ENCODE measurements at places on chromosomes 7 and 10.

DNA sequence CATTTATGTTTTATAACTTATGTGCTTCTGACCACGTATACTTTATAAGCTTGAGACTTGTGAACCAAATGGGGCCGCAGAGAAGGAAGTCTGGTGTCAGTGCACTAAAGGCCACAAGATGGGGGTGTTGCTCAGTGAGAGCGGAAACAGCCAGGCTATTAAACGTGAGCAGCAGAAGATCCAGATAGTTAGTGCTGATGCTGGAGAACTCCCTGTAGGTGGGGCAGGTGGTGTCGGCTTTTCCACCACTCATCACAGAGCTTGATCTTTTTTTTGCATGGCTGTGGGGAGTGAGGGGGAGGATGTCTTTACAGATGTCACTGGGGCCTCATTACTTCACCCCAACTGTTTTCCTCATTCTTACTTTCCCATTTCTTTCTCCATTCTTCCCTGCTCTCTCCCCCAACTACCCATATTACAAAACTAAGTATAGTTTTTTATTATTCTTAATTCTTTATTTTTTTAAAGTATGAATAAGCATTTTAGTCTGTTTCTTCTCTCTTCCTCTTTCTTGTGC, 34.7 kb downstream of the ACADSB start:
- peak; percentile 55 for DNase-seq

DNA sequence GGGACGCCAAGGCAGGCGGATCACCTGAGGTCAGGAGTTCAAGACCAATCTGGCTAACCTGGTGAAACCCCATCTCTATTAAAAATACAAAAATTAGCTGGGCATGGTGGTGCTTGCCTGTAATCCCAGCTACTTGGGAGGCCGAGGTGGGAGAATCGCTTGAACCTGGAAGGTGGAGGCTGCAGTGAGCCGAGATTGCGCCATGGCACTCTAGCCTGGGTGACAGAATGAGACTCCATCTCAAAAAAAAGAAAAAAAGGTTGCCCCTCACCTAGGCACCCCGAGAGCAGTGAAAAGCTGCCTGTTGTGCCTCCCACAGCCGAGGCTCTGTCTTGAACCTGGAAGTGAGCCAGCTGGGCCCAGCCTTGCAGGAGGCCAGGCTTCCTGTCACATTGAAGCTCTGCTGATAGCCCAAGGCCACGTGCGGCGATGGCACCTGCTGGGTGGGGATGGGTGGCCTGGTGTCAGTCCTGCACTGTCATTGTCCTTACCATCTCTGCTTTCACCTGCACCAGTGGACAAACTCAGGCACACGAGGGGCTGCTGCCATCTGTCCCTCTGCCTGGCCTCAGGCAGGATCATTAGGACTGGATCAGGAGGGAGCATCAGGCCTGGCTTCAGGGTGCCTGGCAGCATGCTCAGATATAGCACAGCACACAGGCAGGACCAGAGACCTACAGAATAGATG, 37.8 kb downstream of the DNAJB12 start:
- no peak for DNase-seq

- DNase-seq, result no peak
Measured at GRCh38 chr10:124995605-124996004, 53.7 kb downstream of the ZRANB1 start.

GRCh38 chr7:52712938-52713337, 322.5 kb upstream of the POM121L12 start:
- no peak for DNase-seq

DNA sequence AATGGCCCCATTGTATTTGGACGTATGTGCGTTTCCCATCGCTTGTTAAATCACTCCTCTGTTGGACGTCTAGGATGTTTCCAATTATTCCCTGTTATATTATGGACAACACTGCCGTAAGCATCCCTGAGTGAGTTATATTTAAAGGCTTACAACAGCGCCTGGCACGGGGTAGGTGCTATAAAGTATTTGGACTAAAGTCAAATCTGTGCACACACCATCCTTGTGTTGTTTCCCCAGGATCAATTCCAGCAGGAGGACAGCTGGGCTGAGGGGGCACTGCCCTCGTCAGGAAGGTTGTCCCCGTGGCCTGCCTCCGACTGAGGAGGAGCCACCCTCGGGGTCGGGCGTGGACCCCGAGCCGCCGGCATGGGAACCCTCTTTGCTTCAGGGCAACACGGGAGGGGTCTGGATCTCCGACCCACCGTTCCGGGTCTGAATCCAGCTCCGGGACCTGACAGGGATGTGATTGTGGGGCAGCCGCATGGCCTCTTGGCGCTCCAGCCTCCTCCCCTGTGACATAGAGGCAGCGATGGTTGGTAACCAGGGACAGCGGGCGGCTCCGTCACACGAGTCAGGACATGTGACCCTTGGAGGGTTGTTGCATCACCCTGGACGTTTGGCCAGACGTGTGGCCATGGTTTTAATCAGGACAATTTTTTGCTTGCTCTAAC, 1.5 kb upstream of the JAKMIP3 start:
- no peak for DNase-seq

- DNase-seq, result no peak
Measured at GRCh38 chr10:102919246-102919959, 1.3 kb downstream of the CNNM2 start.

DNA sequence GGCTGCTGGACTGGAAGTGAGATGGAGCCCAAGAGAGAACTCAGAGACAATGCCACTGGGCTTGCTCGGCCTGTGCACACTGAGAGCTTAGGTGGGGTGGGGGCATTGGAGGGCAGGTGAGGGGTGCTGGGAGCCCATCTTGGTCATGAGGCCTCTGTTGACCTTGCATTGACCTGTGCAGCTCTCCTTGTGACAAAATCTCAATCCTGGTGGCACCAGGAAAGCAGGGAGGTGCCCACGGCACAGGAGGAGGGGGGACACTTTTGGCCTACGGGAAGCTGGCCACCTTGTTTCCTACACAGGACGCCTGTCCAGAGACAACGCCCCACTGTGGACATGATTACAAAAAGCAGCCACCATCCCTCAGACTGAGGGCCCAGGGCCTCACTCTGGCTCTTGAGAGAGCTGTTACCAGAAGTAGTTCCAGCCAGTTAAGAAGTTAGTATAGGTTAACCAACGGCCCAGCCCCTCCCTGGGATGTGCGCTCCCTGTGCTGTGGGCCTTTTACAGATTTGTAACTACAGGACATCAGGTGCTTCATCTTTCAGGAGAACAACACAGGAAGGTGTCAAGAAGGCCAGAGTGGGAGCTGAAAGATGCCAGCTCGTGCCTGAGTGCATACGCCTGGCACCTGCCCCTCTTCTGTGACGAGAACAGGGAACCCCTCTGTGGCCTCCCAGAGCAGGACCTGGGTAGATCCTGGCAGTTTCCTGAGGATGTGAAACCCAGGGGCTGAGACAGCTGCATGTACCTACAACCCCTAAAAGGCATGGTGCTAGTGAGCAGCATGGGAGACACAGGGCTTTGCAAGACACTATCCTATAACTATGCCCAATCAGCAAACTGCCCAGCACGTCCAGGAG, 10.3 kb downstream of the PKD1L1 start:
- no peak for DNase-seq

GRCh38 chr7:21544303-21544656, 1.4 kb downstream of the DNAH11 start:
- DNase-seq, result no peak

DNA sequence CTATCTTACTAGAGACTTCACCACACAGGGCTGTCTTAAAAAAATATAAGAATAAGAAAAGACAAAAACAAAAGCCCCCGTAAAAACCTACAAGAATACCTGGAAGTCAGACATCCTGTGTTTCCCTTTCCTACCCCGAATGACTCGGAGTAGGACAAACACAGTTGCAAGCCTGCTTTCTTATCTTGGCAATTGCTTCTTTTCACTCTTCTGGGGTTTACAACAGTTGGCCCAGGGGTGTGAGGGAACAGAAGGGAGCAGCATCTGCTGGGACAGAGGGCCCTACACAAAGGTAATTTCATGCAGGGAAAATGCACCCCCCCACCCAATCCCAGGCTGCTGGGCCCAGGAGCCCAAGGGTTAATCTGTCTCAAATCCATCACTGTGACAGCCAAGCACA, 220.6 kb downstream of the ARHGAP12 start:
- DNase-seq, result no peak

GRCh38 chr10:118735294-118735693, 19.5 kb downstream of the CACUL1 start:
- no peak for DNase-seq

DNA sequence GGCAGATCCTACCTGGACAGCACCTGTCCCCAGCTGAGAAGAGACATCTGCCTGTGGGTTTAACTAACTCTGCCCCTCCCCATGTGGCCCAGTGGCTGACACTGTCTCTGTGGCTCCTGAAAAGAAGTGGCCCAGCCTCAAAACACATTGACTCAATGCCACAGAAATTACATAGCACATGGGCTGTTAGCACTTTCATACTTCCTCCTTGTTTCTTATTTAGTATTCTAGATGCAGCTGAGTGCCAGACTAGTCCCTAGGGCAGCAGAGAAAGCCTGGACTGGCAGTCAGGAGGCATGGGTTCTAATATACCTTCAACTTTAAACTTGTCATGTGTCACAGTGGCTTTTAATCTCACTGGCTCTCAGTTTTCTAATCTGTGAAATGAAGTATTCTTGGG, 171.0 kb downstream of the TRIL start:
- DNase-seq, result no peak

- no peak for DNase-seq
Measured at GRCh38 chr10:110426294-110427181, 71.2 kb upstream of the DUSP5 start.

- no peak for DNase-seq
Measured at GRCh38 chr7:42210779-42211178, 26.2 kb downstream of the GLI3 start.

DNA sequence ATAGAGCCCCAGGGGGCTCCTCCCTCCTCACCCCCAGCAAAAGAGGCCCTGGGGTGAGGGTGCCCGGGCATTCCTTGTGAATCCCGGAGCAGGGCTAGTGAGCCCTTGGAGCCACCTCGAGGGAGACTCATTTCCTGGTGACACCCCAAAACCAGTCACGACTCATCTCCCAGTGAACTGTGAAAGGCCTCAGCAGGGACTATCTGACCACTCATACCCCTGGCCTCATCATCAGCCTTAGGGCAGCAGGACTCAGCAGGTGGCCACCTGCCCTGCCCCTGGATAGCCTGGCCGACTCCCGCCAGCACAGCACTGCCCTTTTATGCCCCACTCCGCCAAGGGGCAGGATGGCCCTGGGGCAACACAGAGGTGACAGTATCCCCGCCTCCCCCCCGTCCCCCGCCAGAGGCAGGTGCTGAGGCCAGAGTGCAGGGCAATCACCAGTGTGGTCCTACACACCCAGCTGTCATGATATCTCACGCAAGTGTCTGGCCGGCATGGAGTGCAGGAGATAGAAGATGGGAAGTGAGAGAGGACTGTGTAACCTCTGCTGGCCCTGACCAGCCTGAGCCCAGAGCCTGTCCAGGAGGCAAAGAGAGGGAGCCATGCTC, 3.2 kb downstream of the SNCG start:
- no peak for DNase-seq

- peak; percentile 21 for DNase-seq
Measured at GRCh38 chr7:39733881-39734632, 110.7 kb downstream of the RALA start.

GRCh38 chr10:31034098-31034909, 2.6 kb upstream of the ZNF438 start:
- DNase-seq, result no peak

- DNase-seq, result no peak
Measured at GRCh38 chr7:158236400-158236799, 351.2 kb downstream of the PTPRN2 start.

- DNase-seq, result no peak
Measured at GRCh38 chr10:10782603-10783002, 235.1 kb upstream of the CELF2 start.

DNA sequence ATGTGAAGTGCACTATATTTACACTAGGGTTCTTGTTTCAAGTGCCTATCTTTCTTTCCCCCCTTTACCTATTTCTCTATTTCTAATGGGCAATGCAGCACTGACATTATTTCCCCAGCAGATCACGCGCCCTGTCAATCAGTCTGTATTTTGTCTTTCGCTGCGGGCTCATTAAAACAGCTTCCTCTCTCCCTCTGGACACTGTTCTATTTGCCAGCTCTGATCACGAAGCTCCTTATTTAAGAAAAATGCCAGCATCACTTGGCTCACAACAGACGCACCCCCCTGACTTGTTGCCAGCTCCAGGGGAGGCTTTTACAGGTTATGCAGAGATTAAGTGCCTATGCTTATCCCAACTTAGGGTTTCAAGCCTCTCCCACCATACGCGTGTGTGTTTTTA, 78.5 kb downstream of the EBF3 start:
- no peak for DNase-seq

DNA sequence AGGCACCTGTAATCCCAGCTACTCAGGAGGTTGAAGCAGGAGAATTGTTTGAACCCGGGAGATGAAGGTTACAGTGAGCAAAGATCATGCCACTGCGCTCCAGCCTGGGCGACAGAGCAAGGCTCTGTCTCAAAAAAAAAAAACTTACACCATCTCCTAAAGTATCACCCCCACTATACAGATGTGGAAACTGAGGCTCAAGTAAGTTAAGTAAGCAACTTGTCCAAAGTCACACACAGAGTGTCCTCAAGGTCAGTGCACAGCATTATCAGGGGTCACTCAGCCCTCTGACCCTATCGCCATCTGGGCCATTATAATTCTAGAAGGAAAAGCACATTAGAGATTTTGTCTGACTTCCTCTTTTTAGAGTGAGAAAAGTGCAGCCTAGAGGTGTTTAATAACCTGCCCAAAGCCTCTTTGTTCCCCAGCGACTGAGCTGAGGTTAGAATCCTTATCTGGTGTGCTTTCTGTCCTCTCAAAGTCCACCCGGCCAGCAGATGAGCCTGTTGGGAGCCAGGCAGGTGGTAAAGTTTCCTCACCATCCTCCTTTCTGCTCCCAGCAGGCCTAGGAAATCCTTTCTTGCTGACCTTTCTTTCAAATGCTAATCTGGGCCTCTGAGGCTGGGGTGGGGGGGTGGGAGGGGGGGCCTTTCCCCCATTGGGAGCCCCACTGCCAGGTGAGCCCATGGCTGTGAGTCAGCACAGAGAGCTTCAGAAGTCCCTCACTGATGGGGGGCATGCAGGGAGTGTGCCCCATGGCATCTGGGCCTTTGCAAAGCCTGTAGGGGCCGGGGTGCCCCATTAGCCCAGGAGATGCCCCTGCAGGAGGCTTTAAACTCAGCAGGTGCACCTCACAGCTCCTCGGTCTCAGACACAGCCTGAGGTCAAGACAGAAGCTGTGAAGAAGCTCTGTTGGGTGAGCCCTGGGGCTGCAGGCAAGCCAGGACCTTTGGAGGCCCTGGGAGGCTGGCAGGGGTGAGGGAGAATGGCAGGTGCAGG, 12.0 kb upstream of the KCNMA1 start:
- DNase-seq, result no peak

- no peak for DNase-seq
Measured at GRCh38 chr10:48926255-48926654, 13.4 kb downstream of the LRRC18 start.

- DNase-seq, result no peak
Measured at GRCh38 chr10:52464368-52465124, 150.5 kb downstream of the DKK1 start.

GRCh38 chr7:122626785-122627184, 72.1 kb downstream of the RNF133 start:
- DNase-seq, result no peak

GRCh38 chr10:48784031-48784430, 99.4 kb downstream of the WDFY4 start:
- no peak for DNase-seq

Data from activated CD4-positive, alpha-beta T cell treated with anti-CD3 and anti-CD28 coated beads, Interleukin-2, amount 50 U/mL, for 16 hours (primary cell).